GM04503 (cell line): ENCODE measurements at places on chromosomes 3 and 15.

DNA sequence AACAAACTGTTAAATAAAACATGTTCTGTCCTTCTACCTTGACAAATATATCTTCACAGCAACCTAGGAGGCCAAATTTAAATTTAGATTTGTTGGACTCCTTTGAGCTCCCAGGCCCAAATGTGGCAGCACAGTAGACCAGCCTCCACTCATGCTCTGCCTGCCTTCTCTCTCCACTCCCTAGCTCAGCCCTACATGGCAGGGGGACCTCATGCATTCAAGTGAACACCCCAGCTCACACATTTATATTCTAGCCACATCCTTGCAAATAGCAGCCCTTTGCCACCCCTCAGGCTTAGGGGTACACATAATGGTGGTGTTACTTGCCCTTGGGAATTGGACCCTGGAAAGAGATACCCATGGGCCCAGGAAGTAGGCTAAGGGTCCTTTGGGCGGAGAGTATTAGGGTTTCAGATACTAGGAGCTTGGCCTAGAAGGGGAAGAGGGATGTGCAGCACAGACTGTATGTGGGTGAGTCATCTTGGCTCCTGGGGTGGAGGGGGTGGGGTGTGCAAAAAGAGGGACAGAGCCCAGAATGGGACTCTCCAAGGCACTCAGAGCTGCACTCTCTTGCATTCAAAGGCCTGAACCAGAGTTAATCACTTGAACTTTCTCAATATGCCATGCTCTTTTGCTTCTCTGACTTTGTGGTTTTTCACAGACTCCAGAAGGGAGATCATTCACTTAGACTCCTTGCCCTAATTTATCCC lies 268.4 kb upstream of the ROPN1 start:
- peak; percentile 78 for DNase-seq

GRCh38 chr15:51816611-51817010 lies 12.8 kb upstream of the TMOD3 start:
- no peak for DNase-seq

DNA sequence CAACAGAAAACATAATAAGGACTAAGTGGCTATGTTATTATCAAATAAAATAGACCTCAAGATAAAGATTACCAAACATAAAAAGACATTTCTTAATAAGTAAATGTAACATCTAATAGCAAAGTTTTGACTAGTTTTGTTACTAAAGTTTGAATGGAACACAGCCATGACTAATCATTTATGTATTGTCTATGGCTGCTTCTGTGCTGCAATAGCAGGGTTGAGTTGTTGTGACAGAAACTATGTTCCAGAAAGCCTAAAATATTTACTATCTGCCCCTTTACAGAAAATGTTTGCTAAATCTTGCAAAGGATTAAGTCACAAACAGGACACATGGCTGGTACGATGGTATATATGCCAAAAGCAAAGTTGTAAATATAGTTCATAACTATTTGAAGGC lies 37.9 kb upstream of the MYH15 start:
- DNase-seq, result no peak

DNA sequence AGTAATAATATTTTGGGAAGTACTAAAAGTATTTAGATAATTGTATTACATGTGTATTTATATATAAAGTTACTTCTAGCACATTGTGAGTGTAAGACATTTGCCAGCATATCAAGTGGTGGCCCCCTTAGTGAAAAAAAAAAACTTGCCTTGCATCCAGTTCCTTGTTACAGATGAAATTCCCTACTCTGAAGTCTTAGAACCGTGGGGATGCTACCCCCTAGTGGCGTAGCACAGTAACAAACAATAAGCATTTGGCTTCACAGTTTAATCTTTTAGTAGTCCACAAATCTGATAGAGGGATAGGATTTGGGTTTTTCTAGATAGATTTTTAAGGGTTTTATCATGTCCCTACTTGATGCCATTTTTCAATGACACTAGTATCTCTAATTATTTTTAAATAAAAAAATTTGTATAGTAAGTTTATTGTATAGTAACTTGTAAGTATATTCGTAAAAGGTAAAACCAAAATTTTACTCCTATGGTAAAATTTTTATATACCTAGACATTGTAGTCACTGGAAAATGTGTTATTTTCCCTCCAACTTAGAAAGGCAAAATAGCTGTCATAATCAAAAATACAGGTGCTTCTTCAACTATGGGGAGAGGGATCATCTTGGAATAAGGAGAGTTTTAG lies 14.3 kb downstream of the SMC4 start:
- no peak for DNase-seq

GRCh38 chr3:161822291-161822690 lies 325.7 kb downstream of the OTOL1 start:
- no peak for DNase-seq

DNA sequence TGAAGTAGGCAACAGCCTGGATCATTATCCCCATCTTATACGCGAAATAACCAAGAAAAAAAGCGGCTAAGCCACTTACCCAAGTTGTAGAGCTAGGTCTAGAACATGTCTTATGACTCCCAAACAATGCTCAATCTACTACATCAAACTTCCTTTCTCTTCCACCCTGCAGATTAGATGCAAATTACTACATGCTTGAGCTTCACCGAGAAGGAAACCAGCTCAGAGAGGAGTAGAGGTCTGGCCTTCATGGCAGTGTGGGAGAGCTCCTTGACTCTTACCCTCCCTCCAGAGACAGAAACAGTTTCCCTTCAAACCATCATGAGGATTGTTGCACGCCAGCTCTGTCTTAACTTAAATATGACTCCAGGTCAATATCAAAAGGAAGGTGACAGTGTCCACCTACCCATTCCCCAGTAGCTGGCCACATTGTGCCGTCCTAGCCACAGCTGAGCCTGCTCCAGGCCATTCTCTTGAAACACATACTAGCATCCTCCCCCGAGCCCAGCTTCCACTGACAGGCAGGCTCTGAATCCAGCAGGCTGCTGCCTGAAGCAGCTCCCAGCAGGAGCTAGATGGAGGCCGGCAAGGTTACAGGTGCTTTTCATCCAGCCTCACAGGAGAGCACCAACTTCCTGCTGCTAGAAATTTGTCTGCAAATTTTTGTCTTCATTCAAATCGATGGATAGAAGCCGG lies 56.8 kb downstream of the CPN2 start:
- no peak for DNase-seq

GRCh38 chr3:134464064-134464688 lies 21.6 kb downstream of the ANAPC13 start:
- peak; percentile 98 for DNase-seq

DNA sequence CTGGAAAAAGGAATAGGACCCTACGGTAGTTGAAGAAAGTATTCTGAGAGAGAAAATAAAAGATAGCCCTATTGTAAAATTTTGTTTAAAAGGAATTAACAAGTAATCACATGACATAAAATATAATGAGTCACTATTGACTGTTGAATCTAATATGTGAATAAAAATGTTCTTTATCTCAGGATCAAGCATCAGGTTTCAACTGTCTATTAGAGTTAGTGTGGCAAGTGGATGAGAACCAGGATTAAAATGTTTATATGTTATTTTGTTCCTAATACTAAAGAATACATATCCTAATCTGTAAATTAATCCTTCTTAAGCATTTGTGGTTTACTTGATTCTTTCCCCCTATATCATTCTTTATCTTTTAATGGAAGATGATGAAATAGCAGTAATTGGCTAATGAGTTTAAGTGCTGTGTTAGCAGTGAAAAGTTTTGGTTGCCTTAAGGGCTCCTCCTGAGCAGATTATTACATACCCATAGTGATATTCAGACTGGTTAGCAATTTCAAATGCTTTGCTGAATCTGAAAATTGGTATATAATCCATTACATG lies 101.8 kb upstream of the BCHE start:
- no peak for DNase-seq

- DNase-seq, result no peak
Observed at GRCh38 chr15:60720493-60721256, 241.7 kb upstream of the ICE2 start.

DNA sequence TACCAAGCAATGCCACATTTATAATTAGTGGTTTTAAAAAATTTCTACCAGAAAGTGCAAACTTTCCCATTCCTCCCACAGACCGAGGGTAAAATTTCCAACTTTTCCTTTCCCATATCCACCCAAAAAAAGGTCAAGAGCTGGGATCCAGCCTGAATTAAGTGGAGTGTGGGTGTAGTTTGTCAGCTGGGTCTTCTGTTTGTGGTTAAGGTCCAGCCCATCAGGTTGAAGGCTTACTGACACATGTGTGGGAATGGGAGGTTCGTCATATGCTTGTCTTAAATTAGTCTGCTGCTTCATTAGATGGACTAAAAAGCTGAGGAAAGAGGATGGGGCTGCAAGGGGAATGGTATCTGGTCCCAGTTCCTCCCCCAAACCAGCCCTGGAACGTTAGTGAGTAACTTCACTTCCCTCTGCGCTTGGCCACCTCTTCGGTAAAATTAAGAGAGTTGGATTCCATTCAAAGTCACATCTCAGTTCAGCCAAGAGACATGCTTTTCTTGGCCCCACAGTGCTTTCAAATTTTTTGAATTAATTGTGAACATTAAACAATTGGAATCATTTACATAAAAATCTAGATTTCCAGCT lies 59.0 kb upstream of the PLCL2 start:
- DNase-seq, result no peak

GRCh38 chr3:37937156-37937555 lies 53.4 kb upstream of the VILL start:
- DNase-seq, result no peak
